ENCODE measurements at places on chromosomes 4 and X.

- no peak for DNase-seq
Observed at GRCh38 chr4:31660916-31661315, 940.7 kb downstream of the PCDH7 start.

- DNase-seq: no peak
Observed at GRCh38 chr4:24662542-24662941, 78.2 kb upstream of the DHX15 start.

DNA sequence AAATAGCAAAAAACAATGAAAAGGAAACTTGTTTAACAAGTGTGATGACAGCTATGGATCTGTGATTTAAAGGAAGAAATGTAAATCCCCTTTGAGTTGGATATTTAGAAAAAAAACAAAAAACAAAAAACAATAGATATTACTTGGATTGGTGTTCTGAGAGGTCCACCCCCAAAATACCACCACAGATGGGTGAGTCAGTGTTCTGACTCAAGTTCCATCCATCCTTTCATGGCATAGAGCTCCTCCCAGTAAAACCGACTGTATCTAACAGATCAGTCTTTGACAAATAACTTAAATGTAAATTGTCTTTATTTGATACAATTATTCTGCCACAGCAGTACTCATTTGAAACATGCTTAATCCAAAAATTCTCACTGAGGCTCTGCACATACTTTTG, 27.4 kb downstream of the TMPRSS11B start:
- no peak for DNase-seq

DNA sequence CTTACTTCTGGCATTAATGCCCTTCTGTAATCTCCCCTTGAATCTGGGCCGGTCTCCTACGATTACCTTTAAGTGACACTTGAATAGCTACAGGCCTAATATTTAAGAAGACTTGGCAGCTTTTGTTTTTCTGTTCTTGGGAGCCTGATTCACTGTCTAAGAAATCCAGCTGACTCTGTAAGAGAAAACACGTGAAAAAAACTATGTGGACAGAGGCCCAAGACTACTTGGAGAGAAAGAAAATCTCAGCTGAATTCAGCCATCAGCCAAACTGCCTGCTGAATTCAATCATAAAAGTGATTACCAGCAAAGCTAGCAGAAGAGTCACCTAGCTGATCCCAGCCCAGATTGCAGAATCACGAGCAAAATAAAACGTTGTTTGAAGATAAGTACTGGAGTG, 521.2 kb downstream of the MID1IP1 start:
- no peak for DNase-seq

DNA sequence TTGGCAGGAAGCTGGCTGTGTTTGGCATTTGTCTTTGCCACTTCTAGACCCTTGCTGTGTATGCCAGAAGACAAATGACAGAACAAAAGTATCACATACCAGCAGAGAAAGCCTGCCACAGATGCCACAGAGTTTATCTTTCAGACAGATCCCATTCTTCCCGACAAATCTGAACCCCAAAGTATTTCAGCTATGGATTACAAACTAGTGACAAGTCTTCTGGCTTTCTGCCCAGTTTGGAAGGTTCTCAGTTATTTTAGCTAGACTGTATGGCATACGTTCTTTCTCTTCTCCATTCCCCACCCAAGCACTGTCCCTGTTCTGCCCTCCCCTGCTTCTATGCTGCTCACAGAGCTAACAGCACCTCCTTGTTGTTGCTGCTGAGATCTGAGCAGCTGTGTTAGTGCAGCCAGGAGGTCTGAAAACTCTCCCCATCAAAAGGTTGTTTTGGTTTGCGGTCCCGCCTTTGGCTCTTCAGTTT, 236.7 kb downstream of the FRAS1 start:
- DNase-seq: no peak

GRCh38 chr4:169058312-169058711, 48.3 kb upstream of the CBR4 start:
- DNase-seq: no peak

DNA sequence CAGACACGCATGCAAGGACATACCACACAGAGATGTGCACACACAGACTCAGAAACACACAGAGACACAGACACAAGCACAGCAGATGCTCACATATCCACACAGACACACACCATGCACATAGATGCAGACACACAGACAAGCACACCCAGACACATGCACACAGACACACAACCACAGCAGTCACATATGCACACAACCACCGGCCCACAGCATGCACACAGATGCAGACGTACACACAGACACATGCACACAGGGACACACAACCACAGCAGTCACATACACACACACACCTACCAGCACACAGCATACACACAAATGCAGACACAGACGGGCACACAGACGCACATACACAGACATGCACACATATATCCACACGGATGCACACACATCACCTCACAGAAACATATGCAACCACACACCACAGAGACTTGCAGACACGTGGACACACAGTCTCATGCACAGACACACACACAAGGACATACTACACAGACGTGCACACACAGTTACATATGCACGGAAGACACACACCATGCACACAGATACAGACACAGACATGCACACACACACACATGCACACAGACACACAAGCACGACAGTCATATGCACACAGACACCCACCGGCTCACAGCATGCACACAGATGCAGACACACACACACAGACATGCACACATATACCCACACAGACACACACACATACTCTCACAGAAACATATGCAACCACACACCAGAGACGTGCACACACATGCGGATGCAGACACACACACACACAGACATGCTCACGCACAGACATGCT, 25.2 kb upstream of the SLC25A6 start:
- no peak for DNase-seq

DNA sequence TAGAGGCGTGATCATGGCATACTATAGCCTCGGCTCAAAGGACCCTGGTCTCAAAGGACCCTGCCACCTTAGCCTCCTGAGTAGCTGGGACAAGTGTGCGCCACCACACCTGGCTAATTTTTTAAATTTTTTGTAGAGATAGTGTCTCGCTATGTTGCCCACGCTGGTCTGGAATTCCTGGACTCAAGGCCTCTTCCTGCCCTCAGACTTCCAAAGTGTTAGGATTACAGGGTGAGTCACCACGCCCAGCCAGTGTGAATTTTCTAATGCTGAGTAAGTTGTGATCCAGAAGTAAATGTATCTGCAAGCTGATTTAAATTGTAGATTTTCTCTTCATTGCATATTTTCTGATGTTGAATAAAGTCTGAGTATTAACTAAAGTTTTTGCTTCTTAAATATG, 2.6 kb upstream of the ZNF674 start:
- DNase-seq: no peak

DNA sequence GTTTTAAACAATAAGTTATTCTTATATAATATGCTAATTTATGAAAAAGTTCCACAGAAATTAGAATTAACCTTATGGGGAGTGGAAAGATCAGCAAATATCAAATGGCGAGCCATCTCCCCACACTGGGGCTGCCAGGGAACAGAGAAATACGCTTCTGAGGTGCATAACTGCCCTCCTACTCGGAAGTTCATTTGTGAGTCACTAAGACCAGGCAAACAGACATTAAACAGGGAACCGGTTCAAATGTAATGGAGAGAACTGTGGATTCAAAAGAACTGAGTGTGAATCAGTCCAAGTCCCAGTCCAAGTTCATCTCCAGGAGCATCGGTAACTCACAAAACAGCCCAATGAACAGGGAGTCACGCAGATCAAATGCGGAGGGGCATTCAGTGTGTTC, 11.4 kb upstream of the S100G start:
- DNase-seq: no peak

- DNase-seq: no peak
Observed at GRCh38 chr4:170079981-170080380, 9.8 kb downstream of the AADAT start.

DNA sequence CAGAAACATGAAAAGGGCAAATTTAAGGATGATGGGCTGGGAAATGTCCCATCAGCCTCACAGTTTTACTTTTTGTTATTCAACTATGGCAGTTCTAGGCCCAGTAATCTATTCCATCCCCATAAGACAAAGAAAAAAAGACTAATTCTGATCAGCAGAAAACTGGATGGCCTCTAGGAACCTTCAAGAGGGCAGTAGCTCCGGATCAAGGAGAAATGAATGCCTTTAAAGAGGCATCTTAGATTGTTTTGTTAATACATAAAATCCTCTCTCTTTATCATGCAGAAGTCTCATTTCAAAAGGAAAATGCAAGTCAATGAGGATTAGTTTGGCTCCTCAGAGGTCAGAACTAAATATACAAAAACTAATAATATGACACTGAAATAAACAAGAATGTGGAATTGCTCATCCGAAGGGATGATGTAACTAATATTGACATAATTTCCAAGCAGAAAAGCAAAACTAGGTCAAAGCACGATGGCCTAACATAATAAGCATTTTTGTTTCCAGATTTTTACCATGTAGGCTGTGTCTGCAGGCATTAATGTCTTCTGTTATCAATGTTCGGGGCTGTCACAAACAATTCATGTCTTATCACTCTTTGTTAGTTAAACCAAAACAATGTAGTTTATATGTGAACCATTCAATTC, 8.8 kb downstream of the MID1 start:
- no peak for DNase-seq

- no peak for DNase-seq
Observed at GRCh38 chr4:98261405-98262291, 464 bp downstream of the RAP1GDS1 start.

GRCh38 chr4:40186665-40187014, 10.2 kb upstream of the RHOH start:
- DNase-seq: no peak

DNA sequence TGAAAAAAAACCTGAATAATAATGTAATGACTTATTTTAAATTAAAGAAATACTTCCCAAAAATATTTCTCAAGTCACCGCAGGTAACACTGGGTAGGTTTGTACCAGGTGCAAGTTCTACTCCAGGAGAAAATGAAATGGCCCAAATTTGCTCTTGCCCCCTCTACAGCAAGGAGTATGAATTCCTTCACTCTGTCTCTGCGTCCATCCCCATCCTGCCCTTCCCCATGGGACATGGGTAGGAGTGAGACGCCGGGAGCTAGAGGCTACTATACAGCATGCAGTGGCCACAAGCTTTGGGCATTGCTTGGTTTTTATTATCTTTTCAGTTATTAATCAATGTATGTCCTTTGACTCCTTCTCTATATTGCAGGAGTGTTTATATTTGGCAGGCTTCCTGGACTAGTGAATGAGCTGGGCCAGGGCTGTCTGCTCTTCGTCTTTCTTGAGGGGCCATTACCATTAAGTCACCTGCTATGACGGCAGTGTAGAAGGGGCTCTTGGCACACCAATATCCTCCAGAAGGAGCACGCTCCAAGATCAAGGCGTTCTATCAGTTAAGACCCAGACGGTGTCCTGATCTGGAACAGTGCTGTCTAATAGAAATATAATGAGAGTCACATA, 149.6 kb downstream of the ENPP6 start:
- DNase-seq: no peak

- no peak for DNase-seq
Observed at GRCh38 chrX:2321411-2321810, 179.4 kb downstream of the DHRSX start.

DNA sequence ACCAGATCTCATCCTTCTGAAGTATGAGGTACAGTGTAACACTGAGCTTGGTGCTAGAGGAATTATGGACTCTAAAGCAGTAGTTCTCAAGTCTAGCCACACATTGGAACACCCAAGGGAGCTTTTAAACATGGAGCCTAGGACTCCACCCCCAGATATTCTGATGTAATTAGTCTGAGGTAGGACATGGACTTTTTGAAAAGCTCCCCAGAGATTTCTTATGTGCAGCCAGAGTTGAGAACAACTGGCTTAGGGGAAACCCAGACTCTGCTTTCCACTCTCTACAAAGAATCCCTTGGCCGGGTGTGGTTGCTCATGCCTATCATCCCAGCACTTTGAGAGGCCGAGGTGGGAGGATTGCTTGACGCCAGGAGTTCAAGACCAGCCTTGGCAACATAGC, 11.6 kb upstream of the GDPD2 start:
- DNase-seq: no peak

GRCh38 chr4:152673489-152673888, 6.3 kb downstream of the TMEM154 start:
- DNase-seq: no peak

DNA sequence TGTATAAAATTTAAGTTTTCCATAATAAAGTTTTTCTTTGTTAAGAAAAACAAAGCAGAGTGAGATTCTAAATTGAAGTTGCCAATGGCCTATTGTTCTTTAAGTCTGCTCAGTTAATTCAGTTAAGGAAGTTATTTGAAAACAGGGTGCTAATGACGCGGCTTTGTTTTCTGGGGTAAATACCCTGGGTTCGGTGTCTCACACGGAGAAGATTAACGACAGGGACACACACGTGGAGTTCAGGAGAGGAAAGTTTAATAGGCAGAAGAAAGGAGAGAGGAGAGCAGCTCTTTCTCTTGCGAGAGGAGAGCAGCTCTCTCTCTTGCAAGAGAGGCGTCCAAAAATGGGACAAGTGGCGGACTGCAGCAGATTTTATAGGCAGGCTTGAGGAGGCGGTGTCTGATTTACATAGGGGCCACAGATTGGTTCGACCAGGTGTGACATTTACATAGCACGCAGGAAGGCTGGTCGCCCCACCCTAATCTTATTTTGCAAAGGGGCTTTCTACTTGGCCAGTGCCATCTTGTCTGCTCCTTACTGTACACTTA, 9.6 kb downstream of the CA5B start:
- no peak for DNase-seq

- no peak for DNase-seq
Observed at GRCh38 chrX:13432414-13433297, 112.8 kb upstream of the ATXN3L start.

DNA sequence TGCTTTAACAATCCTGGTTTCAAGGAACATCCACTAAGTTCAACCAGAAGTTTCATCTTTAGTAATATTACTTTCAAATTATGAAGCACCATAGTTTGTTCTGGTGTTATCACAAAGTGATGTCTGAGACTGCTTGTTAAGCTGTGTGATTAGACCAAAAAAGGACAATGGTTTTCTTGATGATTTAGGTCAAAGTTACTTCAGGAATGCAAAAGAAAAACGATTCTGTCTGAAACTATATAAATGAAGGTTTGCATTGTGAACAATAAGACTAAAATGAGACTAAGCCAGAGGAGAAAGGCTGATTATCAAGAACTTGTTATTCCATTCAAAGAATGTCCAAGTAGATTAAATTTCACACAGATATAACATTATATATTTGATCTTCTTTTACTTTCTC, 122.4 kb upstream of the ETNPPL start:
- DNase-seq: no peak
